ENCODE measurements at places on chromosomes 12 and 14. TPM values are rescaled to one million over a fixed set of nuclear protein-coding genes. Genes with fewer than 3 reads are reported as not detected.

DNA sequence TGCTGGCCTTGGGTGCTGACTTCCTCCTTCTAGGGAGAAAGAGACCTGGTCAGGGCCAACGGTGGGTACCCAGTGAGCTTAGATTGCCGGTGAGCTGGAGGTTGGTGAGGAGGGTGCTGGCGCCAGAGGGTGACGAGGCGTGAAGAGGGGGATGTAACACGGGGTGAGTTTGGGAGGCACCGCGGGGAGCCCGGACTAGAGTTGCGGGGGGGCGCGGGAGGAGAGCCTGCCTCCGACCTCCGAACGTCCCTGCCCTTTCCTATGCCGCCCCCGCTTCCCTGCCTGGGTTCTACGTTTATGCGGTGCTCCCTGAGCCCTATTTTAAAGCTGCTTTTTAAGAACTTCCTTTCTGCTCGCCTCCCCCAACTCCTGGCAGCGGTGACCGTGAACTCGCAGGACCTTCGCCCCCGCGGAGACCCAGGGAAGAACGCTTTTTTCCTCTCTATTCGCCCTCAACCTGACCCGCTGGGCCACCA is 18.6 kb downstream of the OR6S1 start:
- peaks cover 2% of the 10 kb centered on the region for H3K4me1 ChIP-seq
- DNase-seq: no peak
- H3K27me3 ChIP-seq: peaks cover 6% of the 10 kb centered on the region
- H3K36me3 ChIP-seq: no peaks in the 10 kb centered on the region
- no peak overlapping the region for H3K27ac ChIP-seq
- no peak overlapping the region for H3K4me3 ChIP-seq

GRCh38 chr14:49942090-49942489 is 49.2 kb downstream of the ARF6 start:
- H3K27me3 ChIP-seq: no peaks in the 10 kb centered on the region
- no peak overlapping the region for H3K27ac ChIP-seq
- H3K36me3 ChIP-seq: no peaks in the 10 kb centered on the region

- H3K4me1 ChIP-seq: peaks cover 10% of the 10 kb centered on the region
- H3K27me3 ChIP-seq: no peaks in the 10 kb centered on the region
- H3K4me3 ChIP-seq: no peak overlapping the region
- H3K27ac ChIP-seq: peak overlapping the region; percentile 85
- no peaks in the 10 kb centered on the region for H3K36me3 ChIP-seq
- DNase-seq: peak; percentile 9
Observed at GRCh38 chr14:68458840-68459469, 333.9 kb downstream of the ZFP36L1 start.

GRCh38 chr14:54567639-54568561 is 972 bp downstream of the SAMD4A start:
- peak overlapping the region; percentile 73 for H3K4me3 ChIP-seq
- H3K36me3 ChIP-seq: peaks cover 18% of the 10 kb centered on the region
- peaks cover 22% of the 10 kb centered on the region for H3K4me1 ChIP-seq
- no peaks in the 10 kb centered on the region for H3K27me3 ChIP-seq
- DNase-seq: peak; percentile 78
- H3K27ac ChIP-seq: peak overlapping the region; percentile 93

DNA sequence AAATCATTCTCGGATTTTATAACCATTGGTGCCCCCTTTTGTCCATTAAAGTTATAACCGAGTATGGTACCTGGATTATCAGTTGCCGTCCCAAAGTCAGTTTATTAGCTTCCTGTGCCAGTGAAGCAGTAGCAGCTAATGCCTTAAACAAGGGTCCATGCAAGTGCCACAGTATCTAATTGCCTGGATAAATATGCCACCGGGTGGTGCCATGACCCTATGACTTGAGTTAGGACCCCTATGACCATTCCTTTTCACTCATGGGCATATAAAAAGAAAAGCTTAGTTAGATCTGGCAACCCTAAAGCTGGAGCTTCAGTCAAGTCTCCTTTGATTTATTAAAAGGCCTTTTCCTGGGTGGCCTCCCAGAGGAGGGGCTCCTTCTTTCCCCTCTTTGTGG is 1314.6 kb downstream of the TMEM121 start:
- DNase-seq: no peak
- no peaks in the 10 kb centered on the region for H3K36me3 ChIP-seq
- H3K4me1 ChIP-seq: peaks cover 12% of the 10 kb centered on the region
- H3K27me3 ChIP-seq: no peaks in the 10 kb centered on the region
- no peak overlapping the region for H3K27ac ChIP-seq

GRCh38 chr12:29167988-29168387 is 18.9 kb downstream of the FAR2 start:
- no peak overlapping the region for H3K27ac ChIP-seq
- H3K36me3 ChIP-seq: no peaks in the 10 kb centered on the region
- H3K27me3 ChIP-seq: no peaks in the 10 kb centered on the region
- no peak overlapping the region for H3K4me3 ChIP-seq
- DNase-seq: no peak

Gene ESPL1
- 6.9 TPM for polyA plus RNA-seq

GRCh38 chr14:64830961-64831360 is 48.7 kb downstream of the SPTB start:
- no peak overlapping the region for H3K27ac ChIP-seq
- no peaks in the 10 kb centered on the region for H3K36me3 ChIP-seq
- H3K4me3 ChIP-seq: no peak overlapping the region
- no peak for DNase-seq
- no peaks in the 10 kb centered on the region for H3K27me3 ChIP-seq
- no peaks in the 10 kb centered on the region for H3K4me1 ChIP-seq

DNA sequence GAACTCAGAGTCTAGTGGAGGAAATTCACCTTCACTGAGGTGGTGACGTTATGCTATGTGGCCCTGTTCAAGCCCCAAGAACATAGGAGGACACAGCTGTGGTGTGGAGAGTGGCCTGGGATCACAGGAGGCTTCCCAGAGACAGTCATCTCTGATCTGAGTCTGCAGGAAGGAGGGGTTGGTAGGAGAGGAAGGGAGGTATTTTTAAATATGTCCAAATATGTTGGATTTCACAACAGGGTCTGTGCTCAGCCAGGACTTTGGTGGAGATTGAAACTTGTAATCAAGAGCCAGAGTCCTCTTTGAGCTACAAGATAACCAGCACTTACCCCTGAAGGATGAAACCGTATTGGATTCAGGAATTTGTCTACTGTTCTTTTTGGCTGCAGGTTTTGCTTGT is 26.4 kb upstream of the MED13L start:
- H3K4me3 ChIP-seq: no peak overlapping the region
- no peak overlapping the region for H3K27ac ChIP-seq
- H3K4me1 ChIP-seq: no peaks in the 10 kb centered on the region
- DNase-seq: no peak
- H3K36me3 ChIP-seq: no peaks in the 10 kb centered on the region
- no peaks in the 10 kb centered on the region for H3K27me3 ChIP-seq

Gene PKP2
- 0.06 TPM for polyA plus RNA-seq

Gene LRRK2
- polyA plus RNA-seq: 0.08 TPM

Gene CLEC7A
- polyA plus RNA-seq: not detected

Gene SPTSSA
- 27.8 TPM for polyA plus RNA-seq

DNA sequence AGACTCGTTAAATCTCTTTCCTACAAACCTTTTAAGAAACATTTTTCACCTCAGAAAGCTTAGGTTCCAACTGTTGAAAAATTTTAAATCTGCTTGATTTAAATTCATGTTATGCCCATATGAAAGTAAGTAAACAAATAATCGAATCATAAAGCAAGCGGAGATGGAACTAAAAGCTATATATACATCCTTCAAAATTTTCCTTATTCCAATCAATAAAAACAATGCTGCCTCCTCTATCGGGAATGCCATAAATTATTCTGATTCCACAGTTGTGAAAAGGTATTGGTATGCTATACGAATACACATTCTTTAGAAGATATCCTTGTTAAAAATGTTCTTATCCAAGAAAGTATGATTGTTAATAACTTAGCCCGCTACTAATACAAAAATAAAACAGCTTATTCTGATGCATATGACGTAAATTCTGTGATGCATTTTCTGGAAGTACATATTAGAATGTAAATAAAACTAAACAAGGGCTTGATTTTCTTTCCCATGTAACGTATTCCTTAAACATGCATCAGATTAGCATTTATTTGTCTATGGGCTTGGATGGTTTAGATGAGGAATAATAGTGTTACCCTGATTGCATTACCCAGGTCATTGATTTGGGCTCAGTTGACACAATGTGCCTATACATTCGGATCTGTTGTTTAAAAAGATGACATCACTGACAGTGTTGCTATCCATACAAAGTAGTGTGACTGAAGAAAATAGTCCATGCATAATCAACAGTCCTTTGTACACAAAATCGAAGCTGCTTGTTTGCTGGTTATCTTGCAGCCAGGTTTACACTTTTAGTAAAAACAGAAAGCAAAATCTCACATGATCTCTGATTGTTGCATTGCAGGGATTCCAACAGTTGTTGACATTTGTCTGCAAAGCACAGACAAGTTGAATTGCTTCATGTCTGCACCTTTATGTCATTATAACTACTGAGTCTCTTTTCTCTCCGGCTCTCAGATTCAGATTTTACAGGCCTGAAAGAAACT is 656 bp upstream of the DTD2 start:
- H3K4me1 ChIP-seq: 0 out of 2 replicates have a peak, but pooled peaks cover 13% of the 10 kb centered on the region
- H3K27me3 ChIP-seq: no peaks in the 10 kb centered on the region
- peak overlapping the region; percentile 64 for H3K4me3 ChIP-seq
- DNase-seq: no peak
- peak overlapping the region; percentile 71 for H3K27ac ChIP-seq
- no peaks in the 10 kb centered on the region for H3K36me3 ChIP-seq

DNA sequence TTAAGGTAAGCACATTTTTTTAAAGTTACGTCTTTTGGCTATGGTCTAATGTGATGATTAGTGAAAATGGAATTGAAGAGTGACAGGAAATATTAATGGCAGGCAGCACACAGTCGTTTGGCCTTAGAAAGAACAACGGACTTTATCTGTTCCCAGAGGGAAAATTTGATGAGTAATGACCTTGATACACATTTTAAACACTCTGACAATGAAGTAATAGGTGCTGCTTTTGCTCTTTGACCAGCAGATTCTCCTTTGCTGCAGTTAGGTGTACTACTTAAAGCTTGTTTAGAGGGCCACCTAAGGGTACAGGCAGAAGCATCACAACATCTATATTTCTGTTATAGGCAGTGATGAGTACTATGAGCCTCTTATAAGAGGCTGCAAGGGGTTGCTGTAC is 27.1 kb upstream of the RNU6-8 start:
- peak overlapping the region; percentile 80 for H3K27ac ChIP-seq
- no peaks in the 10 kb centered on the region for H3K27me3 ChIP-seq
- DNase-seq: no peak
- no peaks in the 10 kb centered on the region for H3K36me3 ChIP-seq

GRCh38 chr12:67709367-67709954 is 60.9 kb downstream of the DYRK2 start:
- H3K4me3 ChIP-seq: no peak overlapping the region
- H3K4me1 ChIP-seq: peaks cover 36% of the 10 kb centered on the region
- no peak overlapping the region for H3K27ac ChIP-seq
- H3K36me3 ChIP-seq: no peaks in the 10 kb centered on the region
- H3K27me3 ChIP-seq: no peaks in the 10 kb centered on the region

Gene LTB4R
- 11.9 TPM for polyA plus RNA-seq

- peaks cover 8% of the 10 kb centered on the region for H3K4me1 ChIP-seq
- no peaks in the 10 kb centered on the region for H3K27me3 ChIP-seq
- no peaks in the 10 kb centered on the region for H3K36me3 ChIP-seq
Observed at GRCh38 chr12:42129595-42130204, 15.0 kb downstream of the GXYLT1 start.

- no peak for DNase-seq
- no peaks in the 10 kb centered on the region for H3K27me3 ChIP-seq
- no peaks in the 10 kb centered on the region for H3K36me3 ChIP-seq
- H3K4me3 ChIP-seq: no peak overlapping the region
- H3K27ac ChIP-seq: no peak overlapping the region
Observed at GRCh38 chr12:46158501-46158900, 110.3 kb downstream of the SLC38A1 start.

DNA sequence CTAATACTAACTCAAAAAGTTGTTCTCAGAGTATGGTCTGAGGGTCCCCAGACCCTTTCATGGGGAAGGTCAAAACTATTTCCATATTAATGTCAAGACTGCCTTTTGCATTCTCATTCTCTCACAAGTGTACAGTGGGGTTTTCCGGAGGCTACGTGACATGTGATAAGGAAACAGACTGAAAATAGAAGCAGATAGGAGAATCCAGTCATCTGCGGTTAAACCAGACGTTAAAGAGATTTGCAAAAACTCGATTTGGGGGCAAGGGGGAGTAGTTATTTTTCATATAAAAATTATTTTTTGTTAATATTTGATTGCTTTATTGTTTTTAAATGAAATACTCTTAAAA is 1.0 kb upstream of the NAP1L1 start:
- peak overlapping the region; percentile 88 for H3K4me3 ChIP-seq
- peaks cover 6% of the 10 kb centered on the region for H3K36me3 ChIP-seq
- DNase-seq: peak; percentile 17

Gene BCDIN3D
- polyA plus RNA-seq: 2.3 TPM

Gene ADAMTS20
- polyA plus RNA-seq: not detected

- no peaks in the 10 kb centered on the region for H3K27me3 ChIP-seq
- H3K4me3 ChIP-seq: no peak overlapping the region
Observed at GRCh38 chr12:44842669-44843068, 33.4 kb downstream of the NELL2 start.

DNA sequence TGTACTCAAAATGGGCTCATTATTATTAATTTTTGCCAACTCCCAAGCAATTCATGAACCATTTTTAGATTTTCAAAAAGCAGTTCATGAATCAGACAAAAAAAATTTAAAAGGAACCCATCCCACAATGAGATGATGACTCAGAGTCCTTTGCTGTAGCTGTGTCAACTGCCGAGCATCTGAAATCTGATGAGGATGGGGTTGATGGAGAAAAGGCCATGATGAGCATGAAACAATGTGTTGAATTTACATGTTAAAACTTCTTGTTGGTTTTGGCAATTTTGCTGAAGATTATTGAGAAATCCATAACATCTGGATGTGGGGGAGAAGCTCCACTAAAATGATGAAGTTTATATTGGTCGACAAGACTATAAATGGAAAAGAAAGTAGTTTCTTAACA is 378.0 kb downstream of the FOXG1 start:
- H3K27me3 ChIP-seq: peaks cover 6% of the 10 kb centered on the region
- H3K36me3 ChIP-seq: no peaks in the 10 kb centered on the region
- no peaks in the 10 kb centered on the region for H3K4me1 ChIP-seq

DNA sequence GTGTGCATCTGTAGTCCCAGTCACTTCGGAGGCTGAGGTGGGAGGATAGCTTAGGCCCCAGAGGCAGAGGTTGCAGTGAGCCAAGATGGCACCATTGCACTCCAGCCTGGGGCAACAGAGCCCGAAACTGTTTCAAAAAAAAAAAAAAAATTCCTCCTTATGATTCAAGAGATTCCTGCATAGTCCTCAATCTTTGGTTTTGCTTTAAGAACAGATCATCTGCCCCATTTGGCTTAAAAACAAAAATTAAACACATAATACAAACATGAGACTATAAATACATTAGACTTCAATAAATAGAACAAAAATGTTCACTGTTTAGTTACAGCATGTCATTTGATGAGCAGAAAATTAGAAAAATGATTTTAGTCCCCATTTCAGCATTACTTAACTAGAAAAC is 131.2 kb downstream of the PAWR start:
- no peaks in the 10 kb centered on the region for H3K4me1 ChIP-seq
- H3K4me3 ChIP-seq: no peak overlapping the region
- H3K27me3 ChIP-seq: no peaks in the 10 kb centered on the region
- no peak for DNase-seq

Data from SK-N-SH (cell line).